ENCODE measurements at places on chromosomes 4 and X.

DNA sequence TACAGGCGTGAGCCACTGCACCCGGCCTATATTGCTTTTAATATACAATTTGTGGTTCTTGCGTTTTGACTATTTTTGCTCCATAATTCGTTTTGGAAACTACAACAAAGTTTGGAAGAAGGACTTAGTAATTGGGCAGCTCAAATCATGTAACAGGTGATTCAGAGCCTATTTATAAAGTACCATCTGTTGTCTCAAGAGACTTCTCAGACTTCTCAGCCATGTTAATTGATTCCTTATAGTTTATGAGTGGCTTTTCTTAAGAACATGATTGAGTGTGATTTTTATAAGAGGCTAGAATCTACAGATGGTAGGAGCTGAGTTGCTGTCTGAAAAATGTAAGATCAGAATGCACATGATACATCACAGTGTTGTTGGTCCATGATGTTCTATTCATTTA is 240.2 kb downstream of the ADGRL3 start:
- no peak for DNase-seq

GRCh38 chr4:94762326-94762725 is 4.6 kb downstream of the BMPR1B start:
- no peak for DNase-seq

DNA sequence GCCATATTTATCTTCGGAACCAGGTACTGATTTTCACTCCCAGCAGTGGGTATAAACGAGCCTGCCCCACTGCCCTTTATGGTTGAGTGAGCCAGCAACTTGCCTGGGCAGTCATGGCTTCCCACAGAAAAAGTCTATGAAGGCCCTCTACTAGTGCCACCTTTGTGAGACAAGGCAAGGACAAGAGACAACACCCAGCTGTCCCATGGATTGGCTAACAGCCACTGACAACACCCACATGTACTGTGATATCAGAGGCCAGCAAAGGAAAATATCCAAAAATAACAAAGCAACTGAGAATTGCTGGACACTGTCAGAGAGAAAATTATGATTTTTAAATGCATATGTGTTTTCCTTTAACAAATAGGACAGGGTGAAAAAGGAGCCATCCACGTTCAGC is 248.4 kb upstream of the TTC29 start:
- no peak for DNase-seq

DNA sequence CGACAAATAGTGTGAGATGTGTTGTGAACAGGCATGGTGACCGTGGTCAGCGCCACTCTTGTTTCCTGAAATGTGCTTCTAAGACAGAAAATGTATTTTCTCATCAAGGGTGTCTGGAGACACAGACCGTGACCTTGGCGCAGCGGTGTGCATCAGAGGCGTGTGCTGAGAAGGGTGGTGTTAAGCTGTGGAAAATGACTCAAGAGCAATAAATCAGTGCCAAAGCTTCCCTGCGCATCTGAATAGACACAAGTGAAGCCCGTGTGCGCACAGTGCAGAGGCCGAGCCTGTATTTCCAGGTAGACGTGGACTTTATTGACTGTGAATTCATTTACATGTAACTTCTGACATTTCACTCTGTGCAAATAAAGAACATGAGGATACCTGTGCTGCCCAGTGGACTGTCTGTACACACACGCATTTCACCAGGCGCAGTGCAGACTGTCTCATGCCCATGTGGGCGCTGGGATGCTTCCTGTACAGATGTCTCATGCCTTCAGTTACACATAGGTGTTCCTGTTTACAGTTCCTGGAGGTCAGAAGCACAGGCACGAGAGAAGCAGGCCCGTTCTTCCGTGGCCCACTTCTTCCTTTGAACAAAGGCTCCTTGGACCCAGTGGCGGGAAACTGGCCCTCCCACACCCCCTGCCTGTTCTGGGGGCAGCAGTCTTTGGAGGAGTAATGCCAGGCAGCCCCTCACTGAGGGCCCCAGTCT is 31.9 kb downstream of the NSG1 start:
- DNase-seq = no peak

- DNase-seq = peak; percentile 70
Measured at GRCh38 chr4:127782025-127782274, 172 bp upstream of the HSPA4L start.

DNA sequence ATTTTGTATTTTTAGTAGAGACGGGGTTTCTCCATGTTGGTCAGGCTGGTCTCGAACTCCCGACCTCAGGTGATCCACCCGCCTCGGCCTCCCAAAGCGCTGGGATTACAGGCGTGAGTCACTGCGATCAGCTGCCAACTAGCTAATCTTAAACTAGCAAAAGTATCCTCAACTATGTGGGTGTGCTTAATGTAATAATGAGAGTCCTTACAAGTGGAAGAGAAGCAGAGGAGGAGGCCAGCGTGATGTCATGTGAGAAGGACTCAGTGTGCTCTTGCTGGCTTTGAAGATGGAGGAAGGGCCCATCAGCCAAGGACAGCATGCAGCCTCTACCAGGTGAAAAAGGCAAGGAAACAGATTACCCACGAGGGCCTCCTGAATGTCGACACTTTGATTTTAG is 19.6 kb downstream of the SCD5 start:
- DNase-seq = no peak

DNA sequence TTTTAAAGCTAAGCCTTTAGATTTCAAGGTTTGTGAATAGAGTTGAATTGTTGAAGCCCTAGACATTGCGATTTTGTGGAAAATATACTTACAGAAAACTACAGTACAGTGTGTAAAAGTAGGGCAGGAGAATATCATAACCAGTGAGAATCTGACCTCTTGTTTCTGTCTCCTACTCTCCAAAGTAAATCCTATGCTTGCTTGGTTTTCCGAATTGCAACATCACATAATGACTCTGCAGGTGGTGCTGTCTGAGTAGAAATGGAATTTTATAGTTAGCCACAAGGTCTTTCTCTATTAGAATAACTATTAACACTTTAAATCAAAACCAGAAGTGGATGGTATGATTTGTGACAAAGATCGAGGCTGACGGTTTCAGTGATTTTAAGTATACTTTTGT is 505.6 kb downstream of the RAPGEF2 start:
- no peak for DNase-seq

DNA sequence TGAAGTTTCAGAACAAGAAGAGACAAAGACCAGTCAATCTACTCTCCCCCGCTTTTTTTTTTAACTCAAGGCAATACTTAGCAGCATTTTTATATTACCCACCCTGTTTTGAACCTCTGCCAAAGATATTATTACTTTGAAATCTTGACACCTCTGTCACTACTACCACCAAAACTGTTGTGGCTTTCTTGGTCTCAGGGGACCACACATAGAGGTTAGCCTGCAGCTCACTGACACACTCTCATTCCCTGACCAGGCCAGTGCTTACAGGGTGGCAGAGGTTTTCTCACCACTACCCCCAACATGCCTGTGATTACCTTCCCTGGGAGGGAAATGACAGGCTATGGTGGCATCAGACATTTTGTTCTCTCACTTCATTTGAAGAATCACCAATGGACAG is 137.4 kb upstream of the STIM2 start:
- DNase-seq = no peak
